ENCODE measurements at places on chromosomes 16 and 17.

DNA sequence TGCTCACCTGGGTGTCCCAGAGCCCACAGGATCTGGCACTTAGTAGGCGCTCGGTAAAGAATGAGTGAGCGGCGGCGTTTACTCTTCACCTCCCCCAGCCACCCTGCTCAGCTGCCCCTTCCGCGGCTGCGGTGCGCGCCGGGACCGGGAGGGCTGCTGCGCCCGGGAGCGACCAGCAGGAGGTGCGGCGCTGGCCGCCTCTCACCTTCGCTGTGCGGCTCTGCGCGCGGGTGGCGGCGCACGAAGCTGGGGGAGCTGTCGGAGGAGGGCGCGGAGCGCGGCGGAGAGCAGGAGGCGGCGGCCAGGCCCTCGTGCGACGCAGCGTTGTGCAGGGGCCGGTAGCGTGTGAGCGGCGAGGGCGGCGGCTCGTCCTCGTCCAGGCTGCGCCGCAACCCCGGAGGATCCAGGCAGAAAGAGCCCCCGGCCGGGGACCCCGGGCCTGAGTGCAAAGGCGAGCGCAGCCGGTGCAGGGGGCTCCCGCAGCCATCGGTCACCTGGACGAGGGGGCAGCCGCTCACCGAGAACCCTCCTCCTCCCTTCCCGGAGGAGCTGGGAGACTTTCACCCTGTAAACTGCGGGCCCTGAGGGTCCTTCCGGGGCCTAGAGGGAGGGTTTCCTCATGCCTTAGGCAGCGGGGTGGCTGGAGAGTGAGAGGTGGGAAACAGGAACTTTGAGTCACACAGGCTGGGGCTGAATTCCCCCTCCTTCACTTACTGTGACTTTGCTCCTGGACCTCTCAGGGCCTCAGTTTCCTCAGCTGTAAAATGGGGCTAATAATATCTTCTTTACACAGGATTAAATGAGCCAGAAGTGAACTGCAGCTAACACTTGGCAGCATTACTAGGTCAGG, 12.5 kb downstream of the SAMD14 start:
- peak; percentile 78 for DNase-seq

DNA sequence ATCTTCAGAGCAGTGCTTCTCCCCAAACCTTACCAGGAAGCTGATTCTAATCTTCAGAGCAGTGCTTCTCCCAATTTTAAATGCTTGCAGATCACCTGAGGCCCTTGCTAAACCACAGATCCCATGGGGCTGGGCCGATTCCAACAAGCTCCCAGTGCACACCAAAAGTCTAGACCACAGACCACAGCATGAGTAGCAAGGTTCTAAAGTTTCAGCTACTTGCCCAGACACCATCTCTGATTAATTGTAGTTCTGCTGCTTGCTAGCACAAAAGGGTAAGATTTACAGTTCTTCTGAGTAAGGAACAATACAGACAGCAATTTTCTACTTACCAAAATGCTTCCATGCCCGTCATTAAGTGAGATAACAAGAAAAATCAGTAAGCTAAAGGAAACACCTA, 12.2 kb downstream of the CLEC3A start:
- no peak for DNase-seq

DNA sequence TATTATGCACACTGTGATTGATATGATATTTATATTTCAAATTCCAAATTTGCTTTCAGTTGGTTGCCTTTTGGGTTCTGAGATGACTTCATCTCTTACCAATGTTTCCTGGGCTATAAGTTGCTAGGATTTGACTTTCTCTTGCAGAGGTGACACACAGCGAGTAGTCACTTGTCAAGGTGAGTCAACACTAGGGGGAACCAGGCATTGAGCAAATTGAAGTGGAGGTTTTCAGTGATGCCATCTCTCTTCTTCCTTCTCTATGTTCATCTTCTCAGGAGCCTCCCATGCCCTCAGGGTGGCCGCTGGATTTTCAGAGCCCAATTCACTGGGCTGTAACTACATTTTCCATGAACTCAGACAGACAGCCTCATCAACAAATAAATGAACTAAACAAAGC, 6.0 kb upstream of the CPD start:
- DNase-seq: peak; percentile 56

DNA sequence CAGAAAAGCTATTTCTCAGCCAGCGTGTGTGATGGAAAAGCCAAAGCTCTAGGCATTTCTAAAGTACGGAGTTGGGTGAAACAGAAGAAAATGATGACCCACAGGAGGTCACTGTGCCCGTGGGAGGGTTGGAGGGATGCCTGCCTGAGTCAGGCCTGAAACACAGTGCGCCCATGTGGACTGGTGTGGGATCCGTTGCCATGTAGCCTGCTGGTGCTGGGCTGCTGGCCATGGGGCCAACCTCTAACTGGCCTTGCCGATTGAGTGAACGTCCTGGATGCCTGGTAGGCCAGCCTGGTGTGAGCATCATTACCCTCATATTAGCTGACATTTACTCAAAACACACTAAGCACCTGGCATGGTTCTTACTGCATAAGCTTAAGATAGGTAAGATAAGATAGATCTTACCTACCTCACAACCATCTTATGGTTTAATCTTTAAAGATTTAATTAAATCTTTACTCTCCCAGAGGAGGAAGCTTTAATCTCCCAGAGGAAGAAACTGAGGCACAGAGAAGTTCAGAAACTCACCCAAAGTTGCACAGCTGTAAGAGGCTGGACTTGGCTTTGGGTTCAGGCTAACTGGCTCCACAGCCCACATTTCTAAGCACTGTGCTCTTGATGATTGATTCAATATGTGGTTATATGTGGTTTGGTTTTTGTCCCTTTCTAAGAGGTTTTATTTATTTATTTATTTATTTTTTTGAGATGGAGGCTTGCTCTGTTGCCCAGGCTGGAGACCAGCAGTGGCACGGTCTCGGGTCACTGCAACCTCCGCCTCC, 15.7 kb downstream of the MGAT5B start:
- DNase-seq: no peak

DNA sequence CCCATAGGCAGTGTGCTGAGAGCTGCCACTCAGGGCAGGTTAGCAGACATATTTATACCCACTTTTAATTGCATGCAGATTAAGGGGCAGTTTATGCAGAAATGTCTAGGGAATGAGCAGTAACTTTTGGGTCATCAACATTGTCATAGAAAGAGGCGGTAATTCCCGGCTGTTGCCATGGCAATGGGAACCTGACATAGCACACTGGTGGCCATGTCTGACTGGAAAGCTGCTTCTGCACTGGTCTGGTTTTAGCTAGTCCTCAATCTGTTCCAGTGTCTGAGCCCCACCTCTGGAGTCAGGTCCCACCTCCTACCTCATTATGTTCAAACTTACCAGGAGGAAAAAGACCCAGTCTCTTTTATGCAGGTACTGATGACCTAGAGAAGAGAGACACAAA, 31.5 kb upstream of the TNRC6C start:
- DNase-seq: no peak

DNA sequence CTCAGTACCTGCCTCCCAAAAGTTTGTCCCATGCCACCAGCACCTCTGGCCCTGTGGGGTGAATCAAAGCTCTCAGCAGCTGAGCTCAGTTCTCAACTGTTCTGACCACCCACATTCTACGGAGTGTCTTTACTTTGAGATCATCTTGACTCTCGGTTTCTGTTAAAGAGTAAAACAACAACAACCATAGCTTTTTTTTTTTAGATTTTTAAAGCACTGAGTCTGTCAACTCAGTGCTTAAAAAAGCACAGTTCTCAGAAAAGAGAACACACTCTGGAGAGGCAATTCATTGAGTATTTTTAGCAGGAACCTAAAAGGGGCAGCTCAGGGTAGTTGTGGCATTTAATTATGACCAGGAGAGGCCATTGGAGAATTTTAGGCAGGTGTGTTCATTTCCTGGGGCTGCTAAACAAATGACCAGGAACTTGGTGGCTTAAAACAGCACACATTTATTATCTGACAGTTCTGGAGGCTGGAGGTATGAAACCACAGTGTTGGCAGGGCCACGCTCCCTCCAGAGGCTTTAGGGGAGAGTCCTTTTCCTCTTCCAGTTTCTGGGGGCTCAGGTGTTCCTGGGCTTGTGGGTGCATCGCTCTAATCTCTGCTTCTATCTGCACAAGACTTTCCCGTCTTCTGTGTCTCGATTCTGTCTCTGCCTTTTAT, 6.7 kb upstream of the WFIKKN2 start:
- DNase-seq: no peak

- DNase-seq: no peak
Observed at GRCh38 chr17:68491381-68492231, 20.6 kb upstream of the PRKAR1A start.

- no peak for DNase-seq
Observed at GRCh38 chr16:1800701-1801100, 7.2 kb upstream of the IGFALS start.

- no peak for DNase-seq
Observed at GRCh38 chr16:81863630-81864352, 84.7 kb downstream of the PLCG2 start.

DNA sequence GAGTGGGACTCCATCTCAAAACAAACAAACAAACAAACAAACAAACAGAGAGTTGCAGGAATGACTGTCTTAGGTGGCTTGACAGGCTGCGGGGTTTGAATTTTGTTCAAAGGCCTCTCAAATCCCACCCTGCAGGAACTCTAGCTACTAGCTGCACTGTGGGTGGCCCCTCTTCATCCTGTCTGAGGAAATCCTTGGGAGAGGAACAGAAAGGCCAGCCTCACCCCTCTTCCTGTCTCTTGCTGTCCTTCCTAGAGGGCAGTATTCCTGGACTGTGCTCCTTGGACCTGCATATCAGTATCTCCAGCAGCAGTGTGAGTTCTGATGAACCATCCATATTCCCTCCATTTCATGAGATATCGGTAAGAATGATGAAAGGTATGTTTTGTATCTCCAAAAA, 2.0 kb upstream of the CCDC92B start:
- DNase-seq: no peak

DNA sequence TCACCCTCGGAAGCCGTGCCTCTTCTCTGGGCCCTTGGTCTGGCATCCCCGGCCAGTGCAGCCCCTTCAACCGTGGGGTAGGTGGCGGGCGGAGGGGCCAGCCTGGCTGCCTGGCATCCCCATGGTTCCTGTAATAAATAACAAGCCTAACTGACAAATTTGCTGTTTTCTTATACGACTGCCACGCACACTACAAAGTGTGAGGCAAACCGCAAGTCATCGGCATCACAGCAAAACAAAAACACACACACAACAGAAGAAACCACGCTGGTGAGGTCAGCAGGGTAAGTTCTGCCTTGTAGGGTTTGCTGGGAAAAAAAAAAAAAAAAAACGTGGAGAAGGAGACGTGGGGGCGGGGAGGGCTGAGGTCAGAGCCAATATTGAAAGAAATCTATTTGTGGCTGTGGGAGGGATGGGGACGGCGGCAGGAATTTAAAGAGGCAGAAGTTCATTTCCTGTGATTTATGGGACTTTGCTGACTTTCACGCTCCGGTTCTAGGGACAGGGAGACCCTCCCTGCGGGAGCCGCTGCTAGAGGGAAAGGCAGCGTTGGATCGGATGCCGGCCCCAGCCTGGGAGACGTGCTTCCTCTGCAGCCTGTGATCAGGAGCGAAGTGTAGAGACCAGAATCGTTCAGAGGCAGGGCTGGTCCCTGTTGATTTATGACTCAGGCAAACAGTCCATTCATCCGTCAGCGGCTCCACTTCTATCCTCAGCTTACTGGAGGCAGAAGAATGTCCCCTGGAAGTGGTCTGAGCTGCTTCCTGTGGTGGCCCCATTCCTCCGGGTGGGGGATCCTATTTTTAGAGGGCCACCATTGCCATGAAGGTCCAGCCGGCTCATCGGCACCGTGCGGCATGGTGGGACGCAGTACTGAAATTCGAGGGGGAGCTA, 162.8 kb downstream of the FOXL1 start:
- peak; percentile 29 for DNase-seq

Data from activated T-cell treated with anti-CD3 and anti-CD28 coated beads, Interleukin-2, amount 50 U/mL, for 24 hours (primary cell).